ENCODE measurements at places on chromosomes 4 and X. TPM values are rescaled to one million over a fixed set of nuclear protein-coding genes. Genes with fewer than 3 reads are reported as not detected.
A peak's percentile ranks its signal among the peaks of the same experiment; 100 is the strongest.

Gene POF1B
- total RNA-seq: 1.1 TPM

- no peak for DNase-seq
These were observed 101.9 kb downstream of the FBXW7 start for GRCh38 chr4:152434011-152434410.

Gene FAM47A
- not detected for total RNA-seq

DNA sequence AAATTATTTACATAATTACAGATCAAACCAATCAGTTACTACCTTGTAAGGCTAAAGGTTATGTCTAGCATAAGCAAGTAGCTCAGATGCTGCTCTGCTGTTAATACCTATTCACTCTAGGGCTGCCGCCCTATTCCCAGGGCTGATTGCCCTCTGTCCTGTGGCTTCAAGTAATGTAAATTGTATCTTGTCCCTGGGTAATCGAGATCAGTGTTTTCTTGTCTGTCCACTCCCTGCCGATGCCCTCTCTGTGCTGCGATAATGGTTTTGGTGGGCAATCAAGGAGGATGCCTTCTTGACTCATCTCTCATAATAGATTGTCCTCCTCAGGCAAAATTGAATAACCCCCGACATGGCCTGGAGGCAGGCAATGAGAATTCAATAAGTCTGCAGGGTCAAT is 641.0 kb upstream of the PITX2 start:
- no peak for DNase-seq

Gene AMMECR1
- 27.0 TPM for total RNA-seq

Gene NR0B1
- total RNA-seq: not detected

- peak; percentile 82 for DNase-seq
These were observed 121.1 kb upstream of the OTUD4 start for GRCh38 chr4:145301386-145302080.

DNA sequence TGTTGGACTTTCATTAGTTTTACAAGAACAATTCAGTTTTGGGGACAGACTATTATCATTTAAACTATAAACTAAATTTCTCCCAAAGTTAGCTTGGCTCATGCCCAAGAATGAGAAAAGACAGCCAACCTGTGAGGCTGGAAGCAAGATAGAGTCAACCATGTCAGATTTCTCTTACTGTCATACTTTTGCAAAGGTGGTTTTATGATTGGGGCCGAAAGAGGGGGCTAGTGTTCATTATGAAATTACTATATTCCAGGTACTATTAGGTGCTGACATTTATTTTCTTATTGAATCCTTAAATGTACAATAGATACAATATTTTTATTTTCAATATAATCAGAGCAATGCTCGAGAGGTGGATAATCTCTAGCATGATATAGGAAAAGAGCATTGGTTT is 30.6 kb downstream of the HERC6 start:
- no peak for DNase-seq

- DNase-seq: no peak
These were observed 7.5 kb downstream of the NUDT6 start for GRCh38 chr4:122914938-122915337.

DNA sequence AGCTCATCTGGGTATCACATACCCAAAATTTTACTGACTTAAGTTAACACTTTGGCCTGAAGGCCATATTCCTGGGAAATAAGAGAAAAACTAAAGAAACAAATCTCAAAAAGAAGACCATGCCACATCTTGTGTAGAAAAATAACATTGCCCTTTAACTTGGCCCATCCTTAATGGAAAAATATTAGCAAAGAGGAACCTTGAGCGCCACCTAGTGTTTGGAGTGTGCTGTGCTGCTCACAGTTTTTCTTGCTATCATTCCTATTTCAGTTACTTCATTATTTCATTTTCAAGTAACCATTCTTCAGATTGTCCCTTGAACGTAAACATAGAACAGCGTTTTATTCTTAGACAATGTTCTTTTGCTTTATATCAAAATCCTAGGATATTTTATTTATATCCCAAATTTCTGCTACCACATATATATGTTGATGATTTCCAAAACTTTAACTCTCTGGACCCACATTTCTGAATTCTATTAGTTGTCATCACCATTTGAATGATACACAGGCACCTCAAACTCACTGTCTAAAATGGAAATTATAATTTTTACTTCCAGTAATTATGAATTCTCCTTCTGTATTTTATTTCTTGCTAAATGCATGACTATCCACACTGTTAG is 999.0 kb upstream of the ADGRL3 start:
- DNase-seq: peak; percentile 74

- DNase-seq: no peak
These were observed 274.7 kb upstream of the AGTR2 start for GRCh38 chrX:115895678-115896329.

DNA sequence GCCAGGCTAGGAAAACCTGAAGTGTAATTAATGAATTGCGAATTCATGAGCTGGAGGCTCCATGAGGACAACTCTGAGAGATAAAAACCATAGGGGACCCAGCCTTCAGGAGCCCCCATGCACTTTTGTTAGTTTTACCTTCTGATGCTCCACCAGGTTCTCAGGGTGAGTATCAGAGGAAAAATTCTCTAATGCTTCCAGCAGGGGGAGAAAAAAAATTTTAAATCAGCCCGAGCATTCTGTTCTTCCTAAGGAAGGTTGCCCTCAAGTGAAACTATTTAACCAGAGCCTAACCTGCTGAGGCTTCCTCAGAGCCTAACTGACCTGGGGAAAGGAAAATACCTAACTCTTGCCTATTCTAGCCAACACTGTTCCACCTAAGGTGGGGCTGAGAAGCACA is 552.6 kb downstream of the PPARGC1A start:
- peak; percentile 35 for DNase-seq

Gene TBC1D8B
- total RNA-seq: 4.7 TPM

- no peak for DNase-seq
These were observed 9.5 kb upstream of the PDLIM5 start for GRCh38 chr4:94442251-94442650.

DNA sequence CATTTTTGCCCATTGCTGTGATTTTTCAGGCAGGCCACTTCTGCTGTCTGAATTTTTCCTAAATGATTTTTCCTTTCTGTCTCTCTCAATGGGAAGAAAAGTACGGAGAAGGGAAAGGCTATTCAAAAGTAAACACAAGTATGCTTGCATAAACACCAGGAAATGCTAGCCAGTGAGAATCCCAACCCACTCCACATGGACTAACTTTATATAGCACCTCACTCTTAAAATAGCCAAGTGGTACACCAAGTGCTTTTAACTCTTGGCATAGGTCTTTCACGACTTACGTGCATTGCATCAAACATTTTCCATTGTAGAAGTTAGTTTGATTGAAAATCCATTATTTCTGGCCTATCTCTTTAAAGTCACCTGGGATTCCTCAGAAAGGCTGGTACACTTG is 178.9 kb upstream of the SPANXN1 start:
- DNase-seq: no peak

Gene SLC4A4
- total RNA-seq: not detected

DNA sequence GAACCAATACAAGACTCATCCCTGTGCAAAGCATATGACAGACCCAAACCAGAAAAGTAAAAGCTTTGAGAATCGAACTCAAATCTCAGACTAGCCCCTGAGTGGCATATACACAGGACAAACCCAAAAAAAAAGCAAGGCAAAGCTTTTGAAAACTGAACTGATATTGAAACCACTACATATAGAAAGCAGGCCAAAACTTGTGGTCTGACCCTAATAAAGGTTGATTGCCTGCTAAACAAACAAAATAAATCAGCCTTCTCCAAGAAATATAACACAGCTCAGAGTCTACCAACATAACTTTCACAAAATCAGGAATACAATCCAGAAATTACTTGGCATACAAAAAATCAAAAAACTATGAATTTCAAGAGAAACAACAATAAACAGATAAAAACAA is 40.3 kb downstream of the LRBA start:
- DNase-seq: no peak

GRCh38 chr4:139896091-139896604 is 230.5 kb downstream of the MGST2 start:
- DNase-seq: no peak

- no peak for DNase-seq
These were observed 115.2 kb downstream of the ENPP6 start for GRCh38 chr4:184102488-184102887.

Gene FRMD7
- total RNA-seq: not detected

- no peak for DNase-seq
These were observed 78.8 kb upstream of the PLAC1 start for GRCh38 chrX:134737061-134737460.

GRCh38 chr4:7128644-7129043 is 60.8 kb upstream of the GRPEL1 start:
- no peak for DNase-seq

DNA sequence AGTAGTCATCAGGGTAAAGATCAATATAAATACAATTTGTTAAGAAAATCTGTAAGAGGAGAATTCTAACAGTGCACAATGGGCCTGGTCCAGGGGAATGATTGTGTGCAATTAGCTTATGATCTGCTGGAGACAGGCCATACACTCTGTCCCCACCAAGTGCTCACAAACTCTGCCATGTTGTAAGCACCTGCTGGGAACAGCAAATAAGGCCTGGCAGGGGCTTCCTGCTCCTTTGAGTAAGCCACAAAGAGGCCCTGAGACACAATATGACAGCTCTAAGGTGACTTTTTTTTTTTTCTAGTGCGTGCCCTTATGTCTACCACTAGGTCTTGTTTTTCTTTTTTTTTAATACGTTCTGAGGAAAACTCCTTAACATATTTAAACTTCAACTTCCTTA is 866.3 kb upstream of the PCDH7 start:
- DNase-seq: no peak

- no peak for DNase-seq
These were observed 26.6 kb upstream of the IRF2 start for GRCh38 chr4:184500748-184501589.

- no peak for DNase-seq
These were observed 12.8 kb upstream of the IQSEC2 start for GRCh38 chrX:53294024-53294648.

Gene GLOD5
- not detected for total RNA-seq

Gene RADX
- 2.2 TPM for total RNA-seq

GRCh38 chr4:70818173-70818855 is 21.4 kb downstream of the GRSF1 start:
- no peak for DNase-seq

DNA sequence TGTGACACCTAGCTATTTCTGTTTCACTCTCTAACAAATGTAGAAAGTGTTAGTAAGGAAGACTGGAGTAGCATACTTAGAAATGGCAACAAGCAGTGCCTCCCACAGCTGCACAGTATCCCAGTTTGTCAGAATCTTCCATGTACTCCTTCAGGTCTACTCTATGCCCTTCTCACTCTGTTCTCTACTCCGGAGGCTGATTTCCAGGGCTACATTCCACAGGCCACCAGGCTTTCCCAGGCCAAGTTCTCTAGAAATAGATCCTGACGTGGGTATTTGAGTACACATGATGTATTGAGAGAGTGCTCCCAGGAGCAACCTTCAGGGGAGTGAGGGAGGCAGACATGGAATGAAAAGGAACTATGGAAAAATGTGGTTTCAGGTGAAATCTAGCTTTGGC is 177.3 kb upstream of the GK2 start:
- DNase-seq: no peak

- peak; percentile 8 for DNase-seq
These were observed 561.5 kb upstream of the PCDH10 start for GRCh38 chr4:132587626-132588025.

DNA sequence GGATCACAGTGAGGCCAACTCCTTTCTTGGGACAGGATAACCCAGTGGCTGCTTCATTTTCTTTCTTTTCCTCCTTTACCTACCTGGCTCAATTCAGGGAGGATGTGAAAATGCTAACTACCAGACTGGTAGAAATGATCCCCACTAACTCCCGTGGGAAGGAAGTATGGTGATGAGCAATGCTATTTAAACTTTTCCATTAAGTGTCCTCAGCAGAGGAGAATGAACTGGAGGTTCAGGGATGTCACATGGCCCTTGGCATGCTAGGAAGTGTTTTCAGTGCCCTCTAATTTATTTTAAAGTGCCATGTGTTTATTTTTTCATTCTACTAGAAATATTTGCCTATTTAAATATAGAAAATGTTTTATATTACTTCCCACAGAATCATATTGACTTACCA is 363.9 kb downstream of the PPP3CA start:
- no peak for DNase-seq

Gene USP46
- 16.8 TPM for total RNA-seq

Gene RFC1
- total RNA-seq: 99.5 TPM

DNA sequence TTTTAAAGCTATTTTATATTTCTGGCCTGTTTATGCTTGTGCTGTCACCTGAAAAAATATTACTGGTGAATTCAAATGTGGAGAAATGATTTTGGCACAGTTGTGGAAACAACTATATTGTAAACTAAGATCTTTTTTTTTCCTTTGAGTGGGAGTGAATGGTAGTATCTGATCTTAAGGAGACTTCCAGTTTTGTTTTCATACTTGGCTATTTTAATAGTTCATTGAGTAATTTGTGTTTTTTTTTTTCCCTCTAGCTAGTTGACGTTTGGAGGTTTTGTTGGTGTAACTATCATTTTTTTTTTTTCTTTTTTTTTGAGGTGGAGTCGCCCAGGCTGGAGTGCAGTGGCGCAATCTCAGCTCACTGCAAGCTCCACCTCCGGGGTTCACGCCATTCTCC is 10.5 kb downstream of the STAG2 start:
- no peak for DNase-seq

GRCh38 chr4:173174594-173175012 is 6.0 kb downstream of the GALNT7 start:
- no peak for DNase-seq

Gene MED12
- total RNA-seq: 39.4 TPM

DNA sequence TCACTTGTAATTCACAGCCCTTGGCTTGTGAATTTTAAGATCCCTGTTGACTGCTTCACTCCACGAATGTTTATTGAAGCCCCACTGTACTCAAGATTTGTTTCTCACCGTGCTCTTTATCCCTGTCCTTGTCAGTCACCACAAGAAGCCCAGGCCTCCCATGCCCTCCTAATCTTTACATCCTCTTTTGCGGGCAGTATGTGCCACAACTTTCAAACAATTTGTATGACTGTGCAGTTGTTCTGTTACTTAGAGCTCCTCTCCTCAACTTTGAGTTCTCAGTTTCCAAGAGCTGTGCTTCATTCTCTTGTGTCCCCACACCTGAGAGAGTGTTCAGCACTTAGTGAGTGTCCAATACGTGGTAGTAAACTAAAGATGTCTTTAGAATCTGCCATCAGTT is 467.7 kb downstream of the NKX6-1 start:
- DNase-seq: no peak

DNA sequence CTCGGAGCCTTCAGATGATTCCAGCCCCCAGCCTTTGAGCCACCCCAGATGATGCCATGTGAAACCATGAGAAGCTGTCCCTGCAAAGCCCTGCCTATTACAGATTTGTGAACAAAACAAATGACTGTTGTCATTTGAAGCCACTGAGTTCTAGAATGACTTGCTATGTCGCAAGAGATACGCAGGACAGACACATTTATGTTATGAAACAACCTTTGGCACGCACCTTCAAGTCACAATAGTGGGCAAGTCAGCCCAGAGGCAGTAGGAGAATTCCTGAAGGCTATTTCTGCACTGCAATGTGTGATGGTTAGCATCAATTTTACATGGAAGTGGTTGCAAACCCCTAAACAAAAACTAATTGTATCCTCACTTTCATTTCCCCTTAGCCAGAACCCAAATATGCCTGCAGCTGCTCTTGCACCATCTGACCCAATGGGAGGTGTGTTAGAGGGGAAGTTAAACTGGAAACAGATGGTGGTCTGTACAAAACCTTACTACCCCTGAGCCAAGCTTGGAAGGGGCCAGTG is 174.4 kb upstream of the ATP6AP2 start:
- no peak for DNase-seq

Gene FAM193A
- total RNA-seq: 31.3 TPM
